Muscle of back (tissue), 13 donors: ENCODE measurements at places on chromosomes 12 and 14.

DNA sequence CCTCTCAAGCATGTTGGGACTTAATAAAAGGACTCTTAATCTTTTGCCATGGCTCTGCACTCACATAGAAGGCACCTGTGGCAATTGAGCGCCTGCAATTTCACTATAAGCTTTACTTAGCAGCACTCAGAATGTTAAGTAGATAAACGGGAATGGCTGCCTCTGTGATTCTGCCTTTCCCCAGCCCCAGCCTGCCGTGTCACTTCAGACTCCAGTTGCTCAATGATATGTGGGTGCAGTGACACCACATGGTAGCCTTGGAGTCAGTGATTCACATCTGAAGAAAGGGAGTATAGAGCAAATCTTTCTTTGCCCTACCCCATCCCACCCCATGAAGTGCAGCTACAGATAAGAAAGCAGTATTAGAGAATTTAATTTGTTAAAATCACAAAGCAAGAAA lies 96.1 kb downstream of the ZFC3H1 start:
- no peak for DNase-seq

DNA sequence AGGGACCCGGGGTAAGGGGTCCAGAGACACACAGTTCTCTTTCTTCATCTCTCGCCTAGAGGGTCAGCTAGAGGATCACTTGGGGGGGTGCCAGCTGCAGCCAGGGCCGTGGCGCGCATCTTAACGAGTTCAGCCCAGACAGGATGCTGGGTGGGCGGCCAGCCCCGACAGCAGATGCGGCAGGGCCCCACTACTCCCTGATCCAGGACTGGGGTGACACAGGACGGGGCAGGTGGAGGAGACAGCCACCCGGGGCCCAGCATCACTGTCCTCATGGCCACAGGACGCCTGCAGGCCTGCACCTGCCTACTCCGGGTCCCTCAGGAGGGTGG lies 12.8 kb downstream of the AKT1 start:
- DNase-seq, result no peak

GRCh38 chr12:5889381-5890047 lies 55.5 kb downstream of the ANO2 start:
- DNase-seq, result no peak

- DNase-seq, result no peak
Measured at GRCh38 chr12:98893675-98894411, 248.8 kb downstream of the APAF1 start.

DNA sequence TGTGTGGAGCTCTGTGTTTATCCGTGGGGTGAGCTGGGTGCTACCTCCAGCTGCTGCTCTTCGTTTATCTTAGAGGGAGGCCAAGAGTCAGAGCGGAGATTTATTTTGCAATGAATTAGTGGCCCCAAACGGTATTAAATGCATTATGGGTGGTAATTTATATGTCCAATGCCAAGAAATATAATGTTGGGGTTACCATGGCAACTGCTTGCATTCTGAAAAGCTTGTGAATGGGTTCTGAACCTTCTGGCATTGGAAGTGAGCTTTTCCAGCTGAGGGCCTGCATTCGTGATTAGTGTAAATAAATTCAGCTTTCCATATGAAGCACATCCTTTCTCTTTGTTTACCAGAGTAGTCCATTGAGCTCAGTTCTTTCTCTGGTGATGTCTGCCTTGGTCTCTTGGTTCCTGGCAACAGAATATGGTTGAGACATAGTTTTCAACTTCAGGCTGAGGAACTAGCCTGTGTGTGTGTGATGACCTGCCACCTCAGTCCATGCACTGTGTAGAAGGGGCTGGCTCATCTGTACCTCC lies 51.8 kb downstream of the TRAF3 start:
- peak; percentile 23 for DNase-seq

- DNase-seq, result peak; percentile 81
Measured at GRCh38 chr14:72118841-72119240, 186.6 kb downstream of the RGS6 start.

DNA sequence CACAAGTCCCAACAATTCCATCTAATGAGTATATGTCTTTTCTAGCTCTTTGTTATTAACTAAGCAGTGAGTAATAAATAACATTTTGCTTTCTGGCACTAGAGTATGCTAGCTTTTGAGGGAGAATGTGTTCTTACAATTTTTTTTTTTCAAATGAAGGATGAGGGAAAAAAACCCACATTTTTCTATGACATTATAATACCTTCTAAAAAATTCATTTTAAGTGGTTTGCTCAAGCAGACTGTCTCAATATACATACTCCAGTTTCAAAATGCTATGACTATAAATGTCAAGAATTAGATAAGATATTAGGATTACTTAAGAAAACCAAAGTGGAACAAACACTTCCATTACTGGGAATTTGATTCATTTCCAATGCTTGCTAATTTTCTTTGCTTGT lies 394.6 kb downstream of the C12orf75 start:
- no peak for DNase-seq

DNA sequence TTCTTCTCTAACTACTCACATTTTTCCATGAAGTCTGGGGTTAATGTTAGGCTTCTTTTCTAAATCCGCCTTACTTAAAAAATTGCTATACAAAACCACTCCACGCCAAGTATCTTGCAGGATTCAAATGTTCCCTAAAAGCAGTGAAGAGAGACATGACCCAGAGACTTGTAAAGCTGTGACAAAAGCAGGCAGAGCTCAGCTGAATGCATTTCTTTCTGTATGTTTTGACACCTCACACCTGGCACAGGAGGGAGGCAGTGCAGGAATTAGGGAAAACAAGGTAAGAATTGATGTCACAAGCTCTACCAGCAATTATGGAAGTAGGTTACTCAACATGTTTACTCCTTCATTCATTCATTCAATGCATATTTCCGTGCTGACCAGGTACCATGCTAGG lies 295.0 kb downstream of the RPAP3 start:
- DNase-seq, result no peak

GRCh38 chr14:92680781-92681650 lies 67.4 kb downstream of the LGMN start:
- peak; percentile 65 for DNase-seq

GRCh38 chr12:49200919-49201594 lies 12.2 kb upstream of the TUBA1A start:
- DNase-seq, result peak; percentile 87

DNA sequence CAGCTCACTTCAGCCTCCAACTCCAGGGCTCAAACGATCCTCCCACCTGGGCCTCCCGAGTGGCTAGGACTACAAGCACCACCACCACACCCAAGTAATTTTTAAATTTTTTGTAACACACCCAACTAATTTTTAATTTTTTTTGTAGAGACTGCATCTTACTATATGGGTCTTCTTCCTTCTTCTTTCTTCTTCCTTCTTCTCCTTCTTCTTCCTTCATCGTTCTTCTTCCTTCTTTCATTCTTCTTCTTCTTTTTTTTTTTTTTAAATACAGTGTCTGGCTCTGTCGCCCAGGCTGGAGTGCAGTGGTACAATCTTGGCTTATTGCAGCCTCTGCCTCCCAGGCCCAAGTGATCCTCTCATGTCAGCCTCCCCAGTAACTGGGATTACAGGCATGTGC lies 965 bp upstream of the CREBL2 start:
- DNase-seq, result no peak

- no peak for DNase-seq
Measured at GRCh38 chr12:71721783-71722505, 32.7 kb upstream of the RAB21 start.

DNA sequence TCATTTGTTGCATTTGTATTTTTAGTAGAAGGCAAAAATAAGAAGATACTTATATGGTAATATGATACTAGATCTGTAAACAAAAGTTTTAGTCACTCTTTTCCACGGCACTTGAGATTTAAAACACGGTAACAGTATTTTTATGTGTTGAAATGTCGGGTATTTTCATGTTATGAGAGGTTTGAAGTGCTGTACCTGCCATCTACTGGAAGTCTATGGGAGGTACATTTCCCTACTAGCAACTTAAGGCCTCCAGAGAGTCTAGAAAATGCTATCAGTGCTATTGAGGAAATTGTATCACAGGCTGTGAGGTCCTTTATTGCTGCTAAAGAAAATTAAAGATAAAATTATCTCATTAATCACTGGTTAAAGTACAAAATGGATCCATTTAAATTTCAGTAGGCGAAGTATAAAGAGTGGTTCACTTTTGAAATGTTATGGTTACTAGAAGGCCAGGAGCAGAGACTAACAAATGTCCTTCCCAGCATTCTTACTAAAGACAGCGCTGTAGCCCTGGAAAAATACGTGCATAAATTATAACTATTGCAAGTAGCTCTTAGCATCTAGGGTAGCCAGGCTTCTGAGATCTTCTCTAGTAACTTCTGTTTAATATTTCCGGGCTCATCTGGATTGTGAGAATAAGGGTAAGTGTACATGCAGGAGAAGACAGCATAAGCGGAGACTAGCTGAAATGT lies 77.6 kb upstream of the PRKD1 start:
- peak; percentile 64 for DNase-seq

- DNase-seq, result no peak
Measured at GRCh38 chr14:100294963-100295330, 11.3 kb downstream of the SLC25A29 start.

DNA sequence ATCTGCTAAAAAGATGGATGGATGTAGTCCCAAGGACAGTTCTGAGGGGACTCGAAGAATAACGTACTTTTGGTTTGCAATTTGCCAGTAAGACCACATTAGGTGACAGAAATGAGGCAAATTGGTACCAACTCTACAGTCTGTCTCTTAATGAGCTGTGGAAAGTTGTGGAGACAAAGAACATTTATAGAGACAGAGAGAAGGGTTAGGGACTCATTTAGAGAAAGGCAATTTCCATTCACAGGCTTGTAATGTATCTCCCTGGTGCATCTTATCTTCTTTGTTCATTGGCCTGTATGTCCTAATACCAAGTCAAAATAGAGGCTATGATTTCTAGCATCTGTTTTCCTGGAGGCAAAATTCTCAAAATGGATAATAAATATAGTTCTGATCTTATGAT lies 177.5 kb downstream of the ANO4 start:
- no peak for DNase-seq

DNA sequence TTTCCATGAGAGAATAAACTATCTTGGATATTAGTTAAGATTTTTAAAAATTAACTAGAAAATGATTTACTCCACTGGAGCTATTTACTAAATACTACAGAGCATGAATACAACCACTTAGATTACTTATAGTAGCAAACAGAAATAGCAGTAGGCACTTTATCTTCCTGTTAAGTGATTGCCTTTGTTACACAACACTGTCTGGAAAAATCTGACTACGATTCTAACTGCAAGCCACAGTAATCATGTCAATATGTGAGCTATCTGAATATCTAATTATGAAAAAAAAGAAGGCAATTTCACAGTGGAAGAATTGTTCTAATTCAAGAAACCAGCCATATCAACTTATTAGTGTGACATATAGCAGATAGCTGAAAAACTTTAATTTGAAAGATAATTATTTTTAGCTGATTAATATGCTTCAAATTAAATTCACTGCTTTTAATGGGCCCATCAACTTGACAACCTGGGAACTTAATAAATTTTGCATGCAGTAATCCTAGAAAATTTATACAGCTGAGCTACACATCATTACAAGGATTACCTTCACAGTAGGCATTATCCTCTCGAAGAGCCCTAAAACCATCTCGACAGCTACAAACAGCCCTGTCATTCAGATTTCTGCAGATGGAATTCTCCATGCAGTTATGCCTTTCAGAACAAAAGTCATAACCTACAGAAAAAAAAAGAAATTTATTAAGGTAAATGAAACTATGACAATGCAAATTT lies 172.8 kb downstream of the NELL2 start:
- DNase-seq, result no peak

DNA sequence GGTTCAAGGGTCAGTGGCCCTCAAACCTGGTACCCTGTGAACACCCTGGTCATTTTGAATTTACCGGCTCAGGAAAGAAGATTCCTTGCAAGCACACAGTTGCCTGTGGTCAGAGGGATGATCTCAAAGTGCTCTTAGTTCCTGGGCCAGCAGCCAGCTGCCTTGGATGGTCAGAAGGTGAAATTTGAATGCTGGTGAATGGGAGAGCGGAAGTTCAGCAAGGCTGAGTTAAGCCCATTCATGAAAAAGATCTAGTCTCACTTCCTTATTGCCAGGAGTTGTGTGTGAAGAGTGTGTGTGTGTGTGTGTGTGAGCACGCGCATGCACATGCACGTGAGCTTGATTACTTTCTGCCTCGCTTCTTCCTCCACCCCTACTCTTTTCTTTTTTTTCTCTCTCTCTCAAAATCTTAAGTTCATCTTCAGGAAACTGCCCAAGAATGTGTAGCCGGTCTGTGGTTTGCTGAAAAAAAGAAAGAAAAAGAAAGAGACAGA lies 155.5 kb upstream of the CCND2 start:
- peak; percentile 57 for DNase-seq

DNA sequence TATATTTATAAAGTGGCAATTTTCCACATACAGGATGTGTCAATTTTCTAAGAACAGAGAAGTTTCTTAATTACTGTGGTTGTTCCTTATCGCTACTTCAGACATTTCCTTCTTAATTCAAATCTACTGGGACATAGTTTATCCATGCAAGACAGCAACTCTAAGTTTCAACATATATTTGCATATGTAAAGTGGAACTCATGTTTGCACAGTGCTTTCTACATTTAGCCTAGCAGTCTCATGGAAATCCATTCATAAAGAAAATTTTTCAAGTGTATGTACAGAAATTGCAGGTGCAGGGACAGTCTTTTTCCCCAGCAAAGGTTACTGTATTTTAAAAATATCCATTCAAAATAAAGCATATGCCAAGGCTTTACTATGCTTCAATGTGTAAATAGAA lies 956.7 kb upstream of the SEL1L start:
- DNase-seq, result no peak

- no peak for DNase-seq
Measured at GRCh38 chr12:77893918-77894317, 63.2 kb downstream of the NAV3 start.

- DNase-seq, result no peak
Measured at GRCh38 chr12:76307083-76307482, 41.1 kb downstream of the BBS10 start.

- DNase-seq, result no peak
Measured at GRCh38 chr14:64857979-64858744, 21.5 kb downstream of the SPTB start.

GRCh38 chr12:95054206-95054605 lies 19.2 kb downstream of the NR2C1 start:
- no peak for DNase-seq

- DNase-seq, result no peak
Measured at GRCh38 chr12:99261256-99261655, 386.3 kb upstream of the GARIN6 start.

- DNase-seq, result no peak
Measured at GRCh38 chr14:55201219-55202101, 10.1 kb upstream of the DLGAP5 start.

DNA sequence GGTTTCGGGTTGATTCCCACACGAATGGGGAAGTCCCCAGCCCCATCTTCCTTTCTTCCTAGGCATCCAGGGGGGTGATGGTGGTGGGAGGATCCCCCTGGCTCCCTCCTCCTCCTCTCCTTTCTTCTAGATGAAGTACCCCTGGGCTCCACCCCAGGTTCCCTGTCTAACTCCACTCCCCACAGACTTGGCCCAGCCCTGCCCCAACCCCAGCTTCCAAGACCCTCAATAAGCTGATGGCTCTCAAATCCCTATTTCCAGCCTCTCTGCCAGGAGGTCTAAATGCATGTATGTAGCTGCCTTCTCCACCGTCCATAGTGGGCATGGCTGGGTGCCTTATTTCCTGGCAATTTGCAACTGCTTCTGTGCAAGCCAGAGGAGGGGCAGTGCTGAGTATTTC lies 383.7 kb downstream of the BCL11B start:
- no peak for DNase-seq

GRCh38 chr14:22476005-22476751 lies 112.8 kb downstream of the DAD1 start:
- DNase-seq, result no peak
